Sciatic nerve (tissue), 2 donors: ENCODE measurements at places on chromosomes 11 and 22.
A peak's percentile ranks its signal among the peaks of the same experiment; 100 is the strongest.

DNA sequence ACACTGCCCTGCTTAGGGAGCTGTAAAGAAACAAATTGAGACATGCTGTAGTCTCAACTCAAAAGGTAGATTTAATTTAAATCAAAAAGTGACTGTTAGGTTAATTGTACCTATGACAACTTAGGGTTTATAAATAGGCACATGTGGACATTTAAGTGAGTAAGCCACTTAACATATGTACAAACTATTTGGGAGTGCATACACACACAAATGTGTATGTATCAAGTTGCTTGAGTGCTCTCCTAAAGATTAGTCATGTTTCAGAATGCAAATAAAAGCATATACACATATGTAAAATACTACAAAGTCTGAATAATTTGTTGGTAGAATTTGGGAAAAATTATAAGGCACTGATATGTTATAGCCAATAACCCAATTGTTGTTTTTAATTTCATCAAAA is 1435.7 kb downstream of the LRRC4C start:
- DNase-seq = no peak

DNA sequence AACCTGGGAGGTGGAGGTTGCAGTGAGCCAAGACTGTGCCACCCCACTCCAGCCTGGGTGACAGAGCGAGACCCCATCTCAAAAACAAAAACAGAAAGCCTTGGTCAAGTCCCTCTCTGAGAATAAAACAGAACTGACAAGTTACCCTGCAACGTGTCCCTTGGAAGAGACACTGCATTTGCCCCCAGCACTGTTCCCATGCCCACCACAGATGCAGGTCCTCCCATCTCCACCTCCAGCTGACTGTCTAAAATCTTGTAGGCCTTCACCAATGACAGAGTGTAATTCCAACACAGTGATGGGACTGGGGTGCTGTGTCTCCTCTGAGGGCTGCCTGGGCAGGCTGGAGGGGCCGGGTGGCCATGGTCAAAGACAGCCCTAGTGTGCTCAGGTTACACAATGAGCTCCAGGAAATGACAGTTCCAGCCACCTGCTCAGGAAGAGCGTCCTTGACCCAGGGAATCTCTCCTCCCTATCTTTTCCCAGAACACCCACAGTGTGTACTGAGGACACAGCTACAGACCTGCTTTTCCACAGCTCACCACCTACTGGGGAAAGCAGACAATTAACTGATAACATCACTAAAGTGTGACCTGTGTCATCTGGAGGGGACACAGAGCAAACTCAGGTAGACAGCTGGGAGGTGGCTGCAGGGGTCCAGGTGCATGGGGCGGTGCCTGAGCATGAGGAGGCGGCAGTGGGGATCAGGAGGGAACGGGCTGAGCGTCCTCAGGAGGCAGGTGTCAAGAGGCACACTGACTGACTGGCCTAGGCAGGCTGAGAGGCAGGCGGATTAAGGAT is 56.4 kb downstream of the ARFGAP3 start:
- DNase-seq = no peak

- DNase-seq = peak; percentile 34
Measured at GRCh38 chr11:1192741-1193325, 30.0 kb upstream of the MUC5B start.

GRCh38 chr11:124930799-124931198 is 5.0 kb downstream of the HEPACAM start:
- no peak for DNase-seq

DNA sequence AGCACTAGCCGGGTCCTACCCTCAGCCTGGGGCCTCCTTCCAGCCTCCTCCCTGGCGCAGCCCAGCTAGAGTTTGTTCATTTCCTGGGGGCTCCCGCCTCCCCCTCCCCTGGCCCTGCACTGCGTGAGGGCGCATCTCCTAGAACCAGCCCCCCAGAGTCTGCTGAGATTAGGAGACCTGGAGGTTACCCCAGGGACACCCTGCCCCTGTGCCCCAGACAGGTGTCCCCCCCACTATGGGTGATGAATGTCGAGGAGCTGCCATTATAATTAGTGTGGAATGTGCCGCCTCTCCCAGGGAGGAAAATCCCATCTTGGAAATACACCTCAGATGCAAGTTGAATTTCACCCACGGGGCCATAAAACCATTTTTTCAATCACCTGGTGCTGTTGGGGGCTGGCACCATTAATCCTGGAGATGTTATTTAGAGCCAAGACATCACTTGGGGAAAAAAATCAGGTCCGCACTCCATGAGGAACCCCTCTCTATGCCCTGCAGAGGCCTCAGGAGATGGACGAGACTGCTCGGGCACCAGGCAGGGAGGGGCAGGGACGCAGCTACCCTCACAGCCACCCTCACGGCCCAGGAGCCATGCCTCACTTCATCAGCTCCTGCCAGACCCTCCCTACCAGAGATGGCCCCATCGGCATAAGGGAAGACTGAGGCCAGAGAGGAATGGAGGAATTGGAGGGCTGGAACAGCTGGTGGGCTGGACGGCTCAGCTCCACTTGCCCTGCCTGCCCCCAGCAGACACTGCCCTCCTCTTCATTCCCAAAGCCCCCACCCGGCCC is 197.5 kb downstream of the IGLL1 start:
- DNase-seq = no peak

DNA sequence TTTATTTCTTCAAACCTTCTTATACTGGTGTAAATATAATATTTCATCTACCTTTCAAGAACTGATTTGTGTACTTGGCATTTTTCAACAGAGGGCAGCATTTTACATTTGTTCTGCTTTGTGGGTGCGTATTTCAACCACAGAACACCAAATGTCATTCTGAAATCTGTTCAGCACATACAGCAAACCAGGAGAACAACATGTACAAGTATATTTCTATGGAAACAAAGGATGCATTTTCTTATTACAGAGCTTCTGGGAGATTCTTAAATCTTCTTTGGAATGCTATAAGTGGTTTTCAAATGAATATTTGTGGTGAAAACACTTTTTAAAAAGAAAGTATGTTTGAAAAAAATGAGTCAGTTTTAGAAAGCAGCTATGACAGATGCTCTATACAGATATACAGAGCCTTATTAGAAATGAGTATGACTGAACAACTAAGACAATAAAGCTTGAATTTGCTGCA is 946.0 kb downstream of the FAM181B start:
- no peak for DNase-seq

GRCh38 chr11:78946945-78947902 is 372.6 kb upstream of the NARS2 start:
- DNase-seq = no peak

DNA sequence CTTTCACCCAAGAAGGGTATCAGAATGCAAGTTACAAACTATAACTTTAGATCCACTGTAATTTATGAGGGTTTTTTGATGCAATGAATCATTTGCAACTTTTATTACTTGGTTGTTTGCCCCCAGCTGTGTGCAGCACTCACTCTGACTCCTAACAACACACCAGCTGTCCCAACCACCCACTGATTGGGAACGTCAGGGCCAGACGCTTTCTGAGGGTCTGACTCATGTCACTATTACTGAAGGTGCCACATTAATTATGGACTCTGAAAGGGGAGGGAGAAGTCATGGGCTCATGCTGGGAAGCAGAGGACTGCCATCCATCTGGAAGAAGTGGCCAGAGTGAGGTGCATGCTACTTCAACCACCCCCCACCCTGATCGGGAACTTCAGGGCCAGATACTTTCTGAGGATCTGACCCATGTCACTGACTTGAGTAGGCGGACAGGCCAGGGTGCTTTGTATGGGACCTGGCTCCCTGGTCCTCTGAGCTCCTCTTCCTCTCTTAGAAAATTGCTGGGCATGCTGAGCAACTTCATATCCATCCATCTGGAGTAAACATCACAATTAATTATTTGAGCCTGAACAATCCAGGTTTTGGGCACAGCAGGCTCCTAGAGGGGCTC is 44.9 kb upstream of the DRD2 start:
- DNase-seq = no peak

DNA sequence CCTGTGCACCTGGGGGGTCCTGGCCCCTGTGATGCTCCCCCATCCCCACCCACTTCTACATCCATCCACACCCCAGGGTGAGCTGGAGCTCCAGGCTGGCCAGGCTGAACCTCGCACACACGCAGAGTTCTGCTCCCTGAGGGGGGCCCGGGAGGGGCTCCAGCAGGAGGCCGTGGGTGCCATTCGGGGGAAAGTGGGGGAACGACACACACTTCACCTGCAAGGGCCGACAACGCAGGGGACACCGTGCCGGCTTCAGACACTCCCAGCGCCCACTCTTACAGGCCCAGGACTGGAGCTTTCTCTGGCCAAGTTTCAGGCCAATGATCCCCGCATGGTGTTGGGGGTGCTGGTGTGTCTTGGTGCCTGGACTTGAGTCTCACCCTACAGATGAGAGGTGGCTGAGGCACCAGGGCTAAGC is 20.0 kb upstream of the TALDO1 start:
- no peak for DNase-seq

DNA sequence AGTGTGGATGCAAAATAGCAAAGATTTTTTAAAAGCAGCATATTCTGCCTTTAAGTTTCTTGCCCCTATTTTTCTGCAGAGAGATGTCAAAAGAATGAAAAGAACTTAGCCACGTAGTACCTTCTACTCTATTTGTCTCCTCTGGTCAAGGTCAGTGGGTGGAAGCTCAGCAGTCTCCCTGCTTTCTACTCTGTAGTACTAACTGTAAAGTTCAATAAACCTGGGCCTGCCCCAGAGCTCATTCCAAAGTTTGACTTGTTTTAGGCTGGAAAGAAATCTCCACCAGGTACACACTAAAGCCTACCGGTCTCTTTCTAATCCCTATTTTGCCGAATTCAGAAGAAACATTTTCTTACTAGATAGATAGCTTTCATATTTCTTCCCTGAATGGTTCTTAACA is 247.9 kb upstream of the ARHGAP20 start:
- DNase-seq = no peak

GRCh38 chr22:38802671-38803121 is 8.8 kb upstream of the DNAL4 start:
- DNase-seq = no peak

GRCh38 chr11:67072295-67072694 is 15.6 kb downstream of the RHOD start:
- DNase-seq = no peak

DNA sequence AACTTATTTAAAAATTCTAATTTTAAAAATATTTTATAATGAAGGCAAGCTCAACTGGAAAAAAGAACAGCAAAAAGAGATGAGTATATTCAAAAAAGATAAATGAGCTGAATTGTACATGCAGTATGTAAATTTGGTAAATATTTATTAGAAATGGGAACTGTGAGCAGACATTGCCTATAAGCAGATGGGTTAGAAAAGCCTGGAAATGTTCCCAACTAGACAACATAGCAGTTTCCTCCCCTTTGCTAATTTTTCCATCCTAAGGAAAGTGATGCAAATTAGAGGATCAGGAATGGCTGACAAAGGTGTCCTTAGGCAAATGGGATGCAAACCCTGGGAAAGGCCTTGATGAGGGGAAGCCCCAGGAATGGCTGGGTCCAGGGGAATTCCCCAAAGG is 37.2 kb downstream of the TP53I11 start:
- DNase-seq = no peak

- DNase-seq = peak; percentile 47
Measured at GRCh38 chr11:1223346-1224110, 662 bp downstream of the MUC5B start.
